ENCODE measurements at places on chromosomes 1 and 21. TPM values are rescaled to one million over a fixed set of nuclear protein-coding genes. Genes with fewer than 3 reads are reported as not detected.

The TMEM9 gene
- 58.2 TPM for total RNA-seq

The CCDC185 gene
- not detected for total RNA-seq

The LCE2A gene
- not detected for total RNA-seq

The FAF1 gene
- total RNA-seq, result 30.2 TPM

The DCLRE1B gene
- 6.2 TPM for total RNA-seq

The PTCH2 gene
- 0.69 TPM for total RNA-seq

The CTSE gene
- total RNA-seq, result 119 TPM

The NT5C1A gene
- total RNA-seq, result 3.1 TPM

The FCRL5 gene
- 1.7 TPM for total RNA-seq

The IGSF9 gene
- 2.3 TPM for total RNA-seq

The FCAMR gene
- total RNA-seq, result not detected

The TNFRSF14 gene
- 154 TPM for total RNA-seq

The KANK4 gene
- total RNA-seq, result 1.0 TPM

The CYYR1 gene
- total RNA-seq, result 9.9 TPM

The EPHA2 gene
- total RNA-seq, result 23.6 TPM

The ADAMTSL4 gene
- 40.6 TPM for total RNA-seq

The PLXNA2 gene
- total RNA-seq, result 78.8 TPM

The NPR1 gene
- total RNA-seq, result 62.0 TPM

The FMN2 gene
- 0.49 TPM for total RNA-seq

The PIK3CD gene
- total RNA-seq, result 56.6 TPM

The KRTAP13-2 gene
- not detected for total RNA-seq

The OR2T11 gene
- 1.8 TPM for total RNA-seq

The ELAPOR1 gene
- 49.3 TPM for total RNA-seq

The ADAMTS4 gene
- total RNA-seq, result 2.1 TPM

The ITLN2 gene
- total RNA-seq, result 41.9 TPM

The FCRL1 gene
- total RNA-seq, result 18.9 TPM

The CD101 gene
- total RNA-seq, result 3.1 TPM

The CLCA2 gene
- not detected for total RNA-seq

The NMNAT2 gene
- not detected for total RNA-seq

The TGFB2 gene
- 11.3 TPM for total RNA-seq

The C4BPA gene
- 57.6 TPM for total RNA-seq

The PROX1 gene
- total RNA-seq, result 3.2 TPM

The CAPN8 gene
- total RNA-seq, result 93.2 TPM

The RIPK4 gene
- 18.6 TPM for total RNA-seq

The SPRR2G gene
- not detected for total RNA-seq

The TMEM61 gene
- not detected for total RNA-seq

The CBR1 gene
- total RNA-seq, result 322 TPM

The SCNM1 gene
- total RNA-seq, result 8.9 TPM

The XCL1 gene
- 0.30 TPM for total RNA-seq

The C1orf226 gene
- 14.3 TPM for total RNA-seq

The SELE gene
- total RNA-seq, result 0.34 TPM

The BMP8B gene
- 2.4 TPM for total RNA-seq

The CRP gene
- total RNA-seq, result not detected

The FCRL6 gene
- total RNA-seq, result 1.8 TPM

The PGLYRP4 gene
- total RNA-seq, result not detected

The U2AF1 gene
- 61.1 TPM for total RNA-seq

The DPH5 gene
- total RNA-seq, result 14.8 TPM

The TMCO4 gene
- 19.1 TPM for total RNA-seq

The KRTAP7-1 gene
- total RNA-seq, result not detected

The DLGAP3 gene
- total RNA-seq, result not detected

The SFN gene
- total RNA-seq, result 25.3 TPM

All from upper lobe of left lung (tissue), 6 donors.